ENCODE measurements at places on chromosomes 3 and 15.
A peak's percentile ranks its signal among the peaks of the same experiment; 100 is the strongest.

DNA sequence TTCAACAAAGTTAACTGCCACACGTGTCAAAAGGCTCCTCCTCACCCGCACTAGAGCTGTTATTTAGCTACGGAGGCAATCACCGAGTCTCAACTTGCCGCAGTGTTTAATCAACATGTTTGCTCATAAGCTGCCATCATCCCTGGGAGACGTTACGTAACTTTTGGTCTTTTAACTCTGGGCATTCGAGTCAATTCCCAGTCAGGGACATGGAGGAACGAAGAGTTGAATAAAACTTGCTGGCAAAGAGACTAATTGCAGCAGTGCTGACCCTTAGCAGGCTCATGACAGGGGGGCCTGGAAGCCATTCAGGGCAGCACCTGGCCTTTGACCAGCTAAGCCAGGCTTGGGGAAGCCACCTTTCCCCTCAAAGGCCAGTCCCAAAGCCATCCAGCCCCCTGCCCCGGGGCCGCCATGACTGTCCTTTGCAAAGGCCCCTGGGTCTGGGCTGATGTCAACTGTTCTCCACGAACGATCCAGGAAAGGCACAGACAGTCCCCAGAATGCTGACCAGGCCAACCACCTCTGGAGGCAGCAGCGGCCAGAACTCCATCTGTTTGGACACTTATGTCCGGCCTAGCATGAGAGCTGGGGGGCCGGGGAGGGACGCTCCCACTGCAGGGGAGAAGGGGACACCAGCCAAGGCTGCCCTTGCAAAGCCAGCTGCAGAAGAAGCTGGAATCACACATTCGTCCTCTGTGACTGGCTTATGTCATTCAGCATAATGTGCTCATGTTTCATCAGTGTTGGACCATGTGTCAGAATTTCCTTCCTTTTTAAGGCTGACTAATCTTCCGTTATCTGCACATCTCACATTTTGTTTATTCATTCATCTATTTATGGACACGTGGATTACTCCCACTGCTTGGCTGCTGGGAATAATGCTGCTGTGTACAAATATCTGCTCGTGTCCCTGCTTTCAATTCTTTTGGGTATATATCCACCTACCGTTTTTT lies 43.7 kb downstream of the PCSK6 start:
- DNase-seq = peak; percentile 53

- DNase-seq = no peak
Measured at GRCh38 chr3:42204867-42205599, 61.0 kb downstream of the CCK start.

DNA sequence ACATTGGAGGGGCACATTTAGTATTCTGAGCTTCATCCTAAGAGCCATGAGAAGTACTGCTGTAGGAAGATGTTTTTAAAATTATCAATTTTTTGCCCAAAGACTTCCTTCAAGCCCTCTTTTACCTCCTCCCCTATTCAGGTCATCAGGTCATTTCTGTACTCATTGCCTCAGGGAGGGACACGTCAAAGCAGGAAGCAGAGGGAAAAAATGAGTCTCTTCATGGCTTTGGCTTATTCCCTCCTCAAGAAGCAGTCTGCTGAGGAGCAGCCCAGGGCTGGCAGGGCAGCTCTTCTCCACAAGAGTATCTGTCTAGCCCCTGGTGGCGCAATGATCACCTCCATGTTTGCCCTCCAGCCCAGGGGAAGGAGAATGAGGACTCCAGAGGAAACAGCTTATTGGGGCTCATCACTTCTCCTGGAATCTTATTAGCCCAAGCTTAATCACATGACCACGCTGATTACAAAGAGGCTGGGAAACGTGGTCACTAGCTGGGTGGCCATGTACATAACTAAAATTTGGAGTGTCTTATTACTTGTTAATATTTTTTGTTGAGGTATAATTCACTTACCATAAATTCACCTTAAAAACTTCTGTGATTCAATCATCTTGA lies 44.2 kb upstream of the GATA2 start:
- DNase-seq = no peak

GRCh38 chr3:23201154-23201838 lies 1.8 kb upstream of the UBE2E2 start:
- DNase-seq = no peak

GRCh38 chr15:92992720-92993119 lies 92.6 kb downstream of the CHD2 start:
- no peak for DNase-seq

DNA sequence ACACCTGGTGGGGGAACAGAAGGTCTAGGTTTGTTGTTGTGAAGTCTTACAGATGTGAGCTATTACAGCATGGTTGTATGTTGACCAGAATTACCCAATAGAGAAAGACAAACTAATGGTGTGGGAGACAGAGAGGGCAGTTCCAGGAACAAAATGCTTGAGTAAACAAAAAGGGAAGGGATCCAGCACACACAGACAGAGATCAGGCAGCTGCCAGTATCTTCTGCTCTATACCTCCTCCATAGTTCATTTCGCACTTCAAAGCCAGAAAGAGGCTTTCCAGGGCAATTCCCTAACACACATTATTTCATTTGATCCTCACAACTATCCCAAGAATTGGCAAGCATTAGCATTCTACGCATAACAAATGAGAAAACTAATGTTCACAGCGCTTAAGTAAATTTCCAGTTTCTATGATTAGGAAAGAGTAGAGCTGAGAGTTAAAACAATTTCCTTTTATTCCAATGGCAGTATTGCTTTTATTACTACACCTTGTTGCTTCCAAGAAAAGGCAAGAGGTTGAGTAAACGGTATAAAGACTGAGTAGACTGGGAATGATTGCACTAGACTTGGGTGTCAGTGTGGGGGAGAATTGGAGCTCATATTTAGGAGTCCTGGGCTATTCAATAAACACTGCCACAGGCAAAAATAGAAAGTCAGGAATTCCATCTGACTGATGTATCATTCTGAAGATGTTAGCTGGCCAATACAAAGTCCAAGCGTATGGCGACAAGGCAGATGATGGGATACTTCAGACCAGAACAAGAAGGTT lies 39.7 kb upstream of the ZNF280D start:
- DNase-seq = peak; percentile 46

DNA sequence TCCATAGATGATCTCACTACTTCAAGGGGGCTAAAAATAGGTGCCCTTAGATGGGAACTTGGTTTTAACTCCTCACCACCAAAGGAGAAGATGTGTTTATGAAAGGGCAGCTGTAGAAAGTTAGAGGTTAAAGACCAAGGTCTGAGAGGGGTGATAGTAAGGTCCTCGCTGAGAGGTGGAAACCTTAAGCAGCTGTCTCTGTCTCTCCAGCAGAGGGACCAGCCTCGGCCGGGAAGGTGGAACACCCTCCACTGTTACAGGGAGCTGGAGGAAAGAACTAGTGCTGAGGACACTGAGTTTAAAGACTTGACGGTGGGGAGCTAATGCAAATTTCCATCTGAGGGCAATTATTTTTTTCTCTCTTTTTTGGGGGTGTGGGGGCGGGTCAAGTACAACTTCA lies 8.9 kb upstream of the RLBP1 start:
- DNase-seq = no peak

DNA sequence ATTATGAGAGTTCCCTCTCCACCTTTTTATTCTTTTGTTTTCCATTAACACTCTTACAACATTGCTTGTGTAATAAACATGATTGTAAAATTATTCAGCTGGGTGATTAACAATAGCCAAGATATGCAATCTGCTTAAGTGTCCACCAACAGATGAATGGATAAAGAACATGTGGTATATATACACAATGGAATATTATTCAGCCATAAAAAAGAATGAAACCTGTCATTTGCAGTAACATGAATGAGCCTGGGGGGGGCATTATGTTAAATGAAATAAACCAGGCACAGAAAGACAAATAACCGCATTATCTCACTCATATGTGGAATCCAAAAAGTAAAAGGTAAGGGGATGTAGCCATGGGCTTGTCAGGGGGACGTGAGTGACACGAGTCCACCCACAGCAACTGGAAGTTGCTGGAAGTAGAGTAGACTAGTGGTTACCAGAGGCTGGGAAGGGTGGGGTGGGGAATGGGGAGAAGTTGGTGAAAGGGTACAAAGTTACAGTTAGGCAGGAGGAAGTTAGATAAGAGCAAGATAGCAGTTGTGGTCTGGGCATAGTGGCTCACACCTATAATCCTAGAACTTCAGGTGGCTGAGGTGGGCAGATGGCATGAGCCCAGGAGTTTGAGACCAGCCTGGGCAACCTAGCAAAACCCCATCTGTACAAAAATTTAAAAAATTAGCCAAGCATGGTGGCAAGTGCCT lies 28.7 kb upstream of the CD47 start:
- DNase-seq = no peak

DNA sequence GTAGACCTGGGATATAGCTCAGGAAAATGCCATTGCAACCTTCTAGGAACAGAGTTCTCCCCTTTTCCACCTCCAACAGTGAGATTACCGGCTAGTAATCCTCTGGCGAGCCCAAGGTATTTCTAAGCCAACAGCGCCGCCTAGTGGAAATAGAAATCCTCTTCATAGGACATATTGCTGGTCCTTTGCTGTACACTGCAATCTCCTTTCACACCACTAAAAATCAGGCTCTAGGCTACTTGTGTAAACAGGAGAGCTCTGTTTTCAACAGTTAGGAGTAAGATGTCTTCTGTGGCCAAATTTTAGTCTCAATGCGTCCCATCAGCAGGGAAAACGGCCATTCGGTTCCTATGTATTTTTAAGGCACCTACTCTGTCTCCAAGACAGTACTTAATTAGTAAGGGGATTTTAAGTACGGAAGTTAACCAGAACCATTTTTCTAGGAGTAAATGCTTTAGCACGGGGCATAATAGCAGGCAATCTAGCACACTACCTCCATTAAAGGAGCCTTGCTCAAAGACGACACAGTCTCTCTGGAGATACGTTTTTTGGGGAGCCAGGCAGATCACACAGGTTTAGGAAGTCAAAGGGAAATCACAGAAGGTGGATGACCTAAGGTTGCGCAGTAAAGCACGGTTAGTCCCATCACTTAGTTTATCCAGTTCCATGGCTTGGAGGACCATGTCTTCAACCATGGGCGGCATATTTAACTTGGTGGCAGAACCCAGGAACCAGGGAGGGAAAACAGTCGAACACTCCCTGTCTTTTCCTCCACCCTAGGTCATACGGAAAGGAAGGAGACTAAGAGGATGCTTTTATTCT lies 43.8 kb downstream of the NCEH1 start:
- peak; percentile 78 for DNase-seq

- DNase-seq = no peak
Measured at GRCh38 chr3:16658004-16658924, 53.0 kb upstream of the DAZL start.

- DNase-seq = no peak
Measured at GRCh38 chr3:129345971-129346370, 67.3 kb downstream of the HMCES start.

GRCh38 chr15:96410175-96411055 lies 79.9 kb downstream of the NR2F2 start:
- no peak for DNase-seq

DNA sequence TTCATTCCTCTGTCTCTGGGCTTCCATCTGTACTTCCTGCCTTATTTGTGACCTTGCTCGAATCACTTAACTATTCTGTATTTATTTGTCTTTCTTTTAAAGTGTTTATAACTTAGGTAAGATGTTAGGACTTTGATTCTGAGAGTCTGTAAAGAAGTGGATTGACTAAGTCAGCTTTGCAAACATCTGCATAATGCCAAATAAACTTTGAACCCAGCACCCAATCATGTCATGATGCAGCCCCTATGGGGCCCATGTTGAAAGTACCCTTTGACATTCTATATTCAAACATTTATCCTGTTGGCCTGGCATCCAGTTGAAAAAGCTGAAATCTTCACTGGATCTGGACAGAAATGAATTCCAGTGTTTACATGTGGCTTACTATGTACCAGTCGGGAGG lies 3.8 kb upstream of the MYRIP start:
- no peak for DNase-seq

- DNase-seq = no peak
Measured at GRCh38 chr3:187085933-187086332, 53.4 kb downstream of the RPL39L start.

DNA sequence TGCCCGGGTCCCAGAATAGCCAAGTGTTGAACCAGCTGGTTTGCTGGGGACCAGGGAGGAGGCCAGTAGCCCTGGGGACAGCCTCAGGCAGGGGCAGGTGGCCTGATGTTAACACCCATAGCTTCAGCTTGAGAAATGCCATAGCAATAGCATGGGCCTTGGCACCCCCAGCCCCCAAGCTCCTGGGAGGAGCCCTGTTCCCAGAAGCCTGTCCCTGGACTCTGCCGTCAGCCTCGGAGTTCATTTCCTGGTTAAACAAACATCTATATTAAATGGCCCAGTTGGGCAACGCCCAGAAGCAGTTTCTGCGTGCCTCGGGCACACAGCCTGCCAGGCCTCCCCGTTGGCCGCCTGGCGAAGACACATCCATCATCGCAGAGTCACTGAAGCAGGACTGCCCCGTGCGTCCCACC lies 58.2 kb downstream of the FGD5 start:
- no peak for DNase-seq

- no peak for DNase-seq
Measured at GRCh38 chr15:99508311-99508645, 57.5 kb upstream of the MEF2A start.

GRCh38 chr3:87835236-87835635 lies 223.6 kb downstream of the CGGBP1 start:
- DNase-seq = no peak

DNA sequence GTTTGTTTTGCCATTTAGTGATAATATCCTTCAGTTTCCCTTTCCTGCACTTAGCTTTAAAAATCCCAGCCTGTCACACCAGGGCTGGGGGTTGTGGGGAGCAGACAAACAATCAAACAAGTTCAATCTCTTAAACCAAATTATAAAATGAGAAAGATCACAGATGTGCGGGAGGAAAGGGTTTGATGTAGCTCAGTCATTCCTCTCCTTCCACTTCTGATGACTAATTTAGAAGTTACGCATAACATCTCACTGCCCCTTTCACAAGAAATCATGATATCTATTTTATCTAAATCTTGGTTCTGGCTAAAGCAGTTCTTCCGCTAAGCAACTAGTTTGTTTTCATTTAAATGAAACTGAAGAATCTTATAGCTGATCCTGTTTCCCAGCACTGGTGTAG lies 34.1 kb upstream of the ATG7 start:
- DNase-seq = peak; percentile 92

- DNase-seq = no peak
Measured at GRCh38 chr15:96067677-96068076, 262.8 kb upstream of the NR2F2 start.
